NCI-H510A (cell line): ENCODE measurements at places on chromosomes 11 and 22.

DNA sequence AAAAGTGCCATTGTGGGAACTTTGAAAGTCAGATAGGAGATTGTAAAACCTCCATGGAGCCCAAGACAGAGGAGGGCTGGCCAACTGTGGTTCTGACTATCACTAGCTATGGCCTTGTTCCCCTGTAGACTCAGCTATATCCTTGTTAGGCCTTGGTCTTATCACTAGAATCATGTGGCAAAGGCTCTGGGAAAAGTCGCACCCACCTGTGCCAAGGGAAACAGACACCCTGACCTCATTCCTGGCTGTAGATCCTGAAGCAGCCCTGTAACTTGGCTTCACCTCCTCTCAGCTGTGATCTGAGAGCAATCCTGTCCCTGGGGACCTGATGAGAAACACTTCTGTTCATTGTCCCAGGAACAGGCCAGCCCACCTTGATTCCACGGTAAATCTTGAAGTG is 566.2 kb downstream of the TMEM135 start:
- DNase-seq = no peak

GRCh38 chr11:19795082-19795481 is 82.4 kb downstream of the NAV2 start:
- no peak for DNase-seq

- no peak for DNase-seq
These were observed 139.2 kb downstream of the WNT11 start for GRCh38 chr11:76067099-76067498.

- no peak for DNase-seq
These were observed 18.2 kb downstream of the ADM start for GRCh38 chr11:10322830-10323792.

DNA sequence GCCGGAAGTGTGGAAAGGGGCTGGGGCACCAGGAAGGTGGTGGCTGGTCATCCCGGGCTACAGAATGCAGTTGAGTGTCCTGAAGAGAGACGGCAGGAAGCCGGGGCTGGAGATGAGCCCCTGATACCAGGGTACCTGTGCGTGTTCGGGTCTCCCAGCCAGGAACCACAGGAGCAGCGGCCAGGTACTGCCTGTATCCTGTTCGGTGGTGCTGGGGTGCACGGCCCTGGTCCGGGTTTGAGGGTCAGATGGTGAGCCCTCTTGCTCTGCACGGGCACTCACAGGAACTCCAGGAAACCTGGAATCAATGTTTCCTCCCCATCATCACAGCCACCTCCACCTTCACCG is 253.1 kb upstream of the B3GAT1 start:
- no peak for DNase-seq

DNA sequence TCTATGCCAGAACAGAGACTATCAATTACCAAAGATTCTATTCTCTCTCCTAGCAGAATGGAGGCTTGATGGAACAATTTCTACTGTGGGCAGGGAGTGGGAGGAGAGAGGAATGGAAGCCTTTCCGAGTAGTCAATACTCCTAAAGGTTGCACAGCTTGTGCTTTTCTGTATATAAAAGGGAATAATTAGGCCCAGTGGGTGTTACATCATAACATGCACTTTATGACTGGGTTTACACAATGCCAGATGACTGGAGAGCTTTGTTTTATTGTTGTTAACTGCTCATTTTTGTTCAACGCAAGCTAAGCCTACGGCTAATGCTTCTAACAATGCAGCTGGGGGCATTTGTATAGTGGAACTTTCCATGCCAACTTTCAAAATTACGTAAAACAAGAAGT is 2237.9 kb upstream of the RAG2 start:
- no peak for DNase-seq

- DNase-seq = no peak
These were observed 29.0 kb upstream of the KRTAP5-7 start for GRCh38 chr11:71498091-71498490.

DNA sequence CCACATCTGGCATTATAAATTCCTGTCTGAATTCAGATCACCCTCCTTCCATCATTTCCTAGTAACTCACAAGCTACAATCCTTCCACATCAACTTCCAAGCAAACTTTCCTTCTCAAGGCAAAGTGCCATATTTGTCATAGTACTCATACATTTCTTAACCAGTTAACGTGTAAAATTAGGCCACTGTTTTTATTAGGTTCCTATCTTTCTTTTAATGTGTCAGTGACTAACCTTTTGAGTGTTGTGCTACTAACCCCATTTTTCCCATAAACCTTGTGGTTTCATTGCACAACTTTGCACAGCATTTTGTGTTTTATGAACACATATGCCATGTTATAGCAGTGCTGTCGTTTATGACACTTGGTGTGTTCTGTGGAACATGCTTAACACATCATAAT is 90.1 kb downstream of the KIF18A start:
- no peak for DNase-seq

DNA sequence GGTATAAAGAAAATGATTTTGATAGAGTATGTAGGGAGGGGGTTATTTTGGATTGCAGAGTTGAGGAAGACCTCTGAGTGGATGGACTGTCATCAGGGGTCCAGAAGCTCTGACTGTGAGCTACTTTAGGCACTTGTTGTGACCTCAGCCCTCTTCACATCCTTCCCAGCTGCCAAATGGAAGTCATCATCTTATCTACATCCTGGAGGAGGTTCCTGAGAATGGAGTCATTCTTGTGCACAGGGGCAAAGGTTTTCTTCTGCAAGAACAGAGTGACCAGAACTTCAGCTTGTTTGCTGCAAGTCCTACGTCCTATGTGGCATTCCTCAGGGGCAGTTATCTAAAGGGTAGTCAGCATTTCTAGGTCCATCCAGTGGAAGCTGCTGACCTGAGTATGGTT is 393.8 kb downstream of the AASDHPPT start:
- DNase-seq = no peak

GRCh38 chr11:123299721-123300120 is 104.7 kb upstream of the CLMP start:
- no peak for DNase-seq

DNA sequence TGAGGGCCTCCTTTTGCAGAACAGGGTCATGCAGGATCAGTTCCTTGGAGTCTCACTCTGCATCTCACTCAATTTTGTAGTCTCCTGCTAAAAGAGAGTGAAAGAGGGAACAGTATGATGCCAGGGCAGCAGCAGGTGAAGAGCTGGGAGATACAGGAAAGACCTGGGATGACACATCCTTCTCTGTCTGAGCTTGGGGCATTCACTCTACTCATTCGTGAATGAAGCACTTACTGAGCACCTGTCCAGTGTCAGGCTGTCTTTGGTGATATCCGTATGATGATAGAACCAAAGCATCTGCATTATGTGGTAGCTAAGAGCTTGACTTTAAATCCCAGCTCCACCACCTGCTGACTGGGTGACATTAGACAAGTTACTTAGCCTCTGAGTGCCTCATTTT is 14.4 kb downstream of the SREBF2 start:
- no peak for DNase-seq

GRCh38 chr22:43279867-43280522 is 63.2 kb downstream of the SCUBE1 start:
- no peak for DNase-seq
